Right atrium auricular region (tissue), 2 donors: ENCODE measurements at places on chromosomes 16 and 17. TPM values are rescaled to one million over a fixed set of nuclear protein-coding genes. Genes with fewer than 3 reads are reported as not detected.

GRCh38 chr17:31155208-31155810 lies 60.5 kb downstream of the NF1 start:
- no peak for DNase-seq

- no peak for DNase-seq
These were observed 3.7 kb downstream of the TIMP2 start for GRCh38 chr17:78921437-78921971.

DNA sequence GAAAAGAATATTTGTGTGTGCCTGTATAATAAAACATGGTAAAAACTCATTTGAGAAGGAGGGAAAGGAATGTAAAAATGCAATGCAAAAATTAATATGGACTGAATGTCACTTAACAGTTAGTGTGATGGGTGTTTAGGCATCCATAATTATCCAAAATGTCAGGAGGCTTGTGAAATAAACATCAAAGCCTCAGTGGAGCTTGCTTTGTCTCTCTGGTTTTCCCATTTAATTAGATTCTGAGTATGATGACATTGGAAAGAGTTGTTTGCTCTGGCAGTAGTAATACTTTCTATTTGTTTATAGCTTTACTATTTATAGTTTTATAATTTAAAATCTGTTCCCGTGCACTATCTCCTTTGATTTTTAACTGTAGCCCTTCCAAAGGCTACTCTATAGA lies 51.9 kb downstream of the CNTNAP4 start:
- no peak for DNase-seq

Gene AKAP10
- 14.4 TPM for total RNA-seq

DNA sequence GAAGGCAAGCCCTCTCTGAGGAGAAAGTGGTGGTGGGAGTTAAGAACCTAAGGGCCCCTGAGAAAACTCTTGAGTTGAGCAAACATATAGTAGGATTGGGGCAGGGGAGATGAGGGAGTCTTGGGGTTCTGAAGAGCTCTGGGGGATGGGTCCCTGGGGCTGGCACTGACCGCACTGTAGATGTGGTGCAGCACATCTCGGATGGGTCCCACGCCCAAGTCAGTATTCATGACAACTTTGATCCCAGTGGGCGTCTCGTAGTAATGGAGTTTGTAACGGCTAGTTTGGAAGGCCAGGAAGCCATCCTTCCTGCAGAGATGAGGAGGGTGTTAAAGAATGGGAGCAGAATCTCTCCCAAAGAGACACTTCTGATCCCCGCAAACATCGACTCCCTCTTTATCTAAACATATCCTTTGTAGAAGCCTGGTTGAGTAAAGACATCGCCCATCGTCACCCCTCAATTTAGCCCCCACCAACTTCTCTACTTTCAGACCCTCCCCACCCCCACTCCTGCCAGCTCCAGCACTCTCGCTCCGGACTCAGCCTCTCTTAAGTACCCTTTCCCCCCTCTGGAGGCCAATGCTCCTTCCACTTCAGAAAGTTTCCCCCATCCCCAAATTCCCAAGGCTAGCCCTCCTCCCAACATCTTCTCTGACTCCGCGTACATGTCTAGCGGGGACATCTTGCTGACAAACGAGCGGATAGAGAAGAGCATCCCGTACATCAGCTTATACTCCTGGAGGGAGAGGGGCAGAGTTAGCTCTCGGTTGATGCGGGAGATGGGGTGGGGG lies 710 bp downstream of the TRAPPC1 start:
- no peak for DNase-seq

- no peak for DNase-seq
These were observed 4.6 kb downstream of the PIEZO1 start for GRCh38 chr16:88780142-88781062.

Gene ZNF750
- total RNA-seq: not detected

DNA sequence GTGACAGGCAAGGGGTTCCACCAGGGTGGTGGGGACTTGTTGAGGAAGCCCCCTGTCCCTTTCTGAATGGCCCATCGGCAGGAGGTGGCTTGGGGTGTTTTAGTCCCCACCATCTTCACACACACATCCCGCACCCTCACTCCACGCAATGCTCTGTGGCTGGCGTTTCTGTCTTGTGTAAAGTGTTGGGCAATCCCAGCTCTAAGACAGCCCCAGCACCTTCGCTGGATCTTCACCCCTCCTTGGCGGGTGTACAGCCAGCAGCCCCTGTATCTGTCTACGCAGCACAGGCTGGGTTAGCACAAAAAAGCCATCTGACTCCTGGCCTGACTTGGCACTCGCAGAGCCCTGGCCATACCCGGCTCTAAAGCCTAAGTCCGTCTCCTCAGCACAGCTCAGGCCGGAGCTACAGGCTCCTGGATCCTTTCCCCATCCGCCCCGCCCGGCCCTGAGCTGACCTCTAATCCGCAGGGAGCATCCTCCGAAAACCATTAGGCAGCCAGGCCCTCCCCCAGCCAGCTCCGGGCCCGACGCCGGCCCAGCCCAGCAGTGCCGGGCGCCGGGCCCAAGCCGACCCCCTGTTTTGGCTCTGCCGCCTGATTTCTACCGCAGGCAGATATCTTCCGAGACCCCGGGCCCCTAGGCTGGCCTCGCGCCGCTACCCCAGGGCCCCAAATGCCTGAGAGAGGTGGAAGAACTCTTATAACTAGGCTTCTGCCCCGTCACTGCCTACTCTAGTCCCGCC lies 42.4 kb upstream of the TAC4 start:
- no peak for DNase-seq

- no peak for DNase-seq
These were observed 7.8 kb downstream of the SOX8 start for GRCh38 chr16:989354-989814.

GRCh38 chr16:62967163-62967562 lies 930.9 kb upstream of the CDH8 start:
- DNase-seq: no peak

Gene DPEP3
- not detected for total RNA-seq

- no peak for DNase-seq
These were observed 36.6 kb downstream of the UBE2G1 start for GRCh38 chr17:4329838-4330237.

DNA sequence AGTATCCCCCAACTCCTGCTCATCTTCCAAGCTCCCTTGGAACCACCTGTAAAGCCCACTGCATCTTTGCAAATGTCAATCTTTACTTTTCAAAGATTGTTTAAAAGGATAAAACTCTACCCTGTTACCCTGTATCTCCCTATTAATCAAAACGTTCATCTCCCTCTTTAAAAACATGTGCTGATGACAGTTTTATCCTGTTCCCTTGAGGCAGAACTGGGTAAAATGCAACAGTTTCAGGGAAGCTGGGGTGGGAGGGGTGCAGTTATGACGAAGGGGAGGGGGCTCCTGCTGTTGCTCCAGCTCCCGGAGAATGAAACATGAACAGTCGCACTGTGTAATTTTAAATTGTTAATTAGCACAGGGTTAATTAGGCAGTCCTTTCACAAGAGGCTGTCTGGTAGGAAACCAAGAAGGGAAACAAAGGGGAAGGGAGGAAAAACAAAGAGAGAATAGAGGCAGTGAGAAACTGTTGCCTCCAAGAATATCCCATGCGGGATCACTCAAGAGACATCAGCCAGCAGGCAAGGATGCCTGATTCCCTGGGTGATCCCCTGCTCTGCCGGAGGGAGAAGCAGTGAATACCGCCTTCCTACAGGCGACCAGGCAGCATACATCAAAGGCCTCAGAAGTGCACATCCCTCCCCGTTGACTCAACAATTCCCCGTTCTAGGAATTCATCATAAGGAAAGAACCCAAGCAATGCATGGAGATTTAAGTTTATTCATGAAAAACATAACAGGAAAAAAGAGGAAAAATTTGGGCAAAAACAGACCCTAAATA lies 84.2 kb downstream of the ZFHX3 start:
- no peak for DNase-seq

Gene RCVRN
- 0.37 TPM for total RNA-seq

DNA sequence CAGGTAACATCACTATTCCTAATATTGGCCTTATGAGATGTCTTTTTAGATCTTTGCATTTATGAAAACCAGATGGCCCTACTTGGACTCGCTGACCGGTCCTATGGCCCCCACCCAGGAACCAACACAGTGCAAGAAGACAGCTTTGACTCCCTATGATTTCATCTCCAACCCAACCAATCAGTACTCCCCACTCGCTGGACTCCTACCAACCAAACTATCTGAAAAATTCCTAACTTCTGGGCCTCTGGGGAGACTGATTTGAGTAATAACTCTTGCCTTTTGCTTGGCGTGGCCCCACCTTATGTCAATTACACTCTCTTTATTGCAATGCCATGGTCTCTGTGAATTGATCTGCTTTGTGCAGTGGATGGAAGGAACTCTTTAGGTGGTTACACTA lies 828.9 kb downstream of the CDH11 start:
- no peak for DNase-seq

Gene KPNB1
- total RNA-seq: 102 TPM

DNA sequence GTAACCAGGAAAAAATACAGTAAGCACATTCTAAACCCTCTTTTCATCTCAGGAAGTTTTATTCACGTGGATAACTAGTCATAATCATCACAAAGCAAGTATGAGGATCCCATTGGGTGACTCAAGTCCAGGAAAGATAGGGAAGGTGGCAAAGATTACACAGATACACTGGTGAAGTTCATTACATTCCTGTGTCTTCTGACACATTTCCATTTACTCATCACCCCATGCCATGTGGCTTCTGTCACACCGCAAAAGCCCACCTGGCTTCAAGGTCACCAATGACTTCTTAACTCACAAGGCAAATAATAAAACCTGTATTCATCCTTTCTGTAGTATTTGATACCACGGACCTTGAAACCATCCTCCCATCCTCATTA lies 17.0 kb downstream of the HS3ST3A1 start:
- DNase-seq: no peak

DNA sequence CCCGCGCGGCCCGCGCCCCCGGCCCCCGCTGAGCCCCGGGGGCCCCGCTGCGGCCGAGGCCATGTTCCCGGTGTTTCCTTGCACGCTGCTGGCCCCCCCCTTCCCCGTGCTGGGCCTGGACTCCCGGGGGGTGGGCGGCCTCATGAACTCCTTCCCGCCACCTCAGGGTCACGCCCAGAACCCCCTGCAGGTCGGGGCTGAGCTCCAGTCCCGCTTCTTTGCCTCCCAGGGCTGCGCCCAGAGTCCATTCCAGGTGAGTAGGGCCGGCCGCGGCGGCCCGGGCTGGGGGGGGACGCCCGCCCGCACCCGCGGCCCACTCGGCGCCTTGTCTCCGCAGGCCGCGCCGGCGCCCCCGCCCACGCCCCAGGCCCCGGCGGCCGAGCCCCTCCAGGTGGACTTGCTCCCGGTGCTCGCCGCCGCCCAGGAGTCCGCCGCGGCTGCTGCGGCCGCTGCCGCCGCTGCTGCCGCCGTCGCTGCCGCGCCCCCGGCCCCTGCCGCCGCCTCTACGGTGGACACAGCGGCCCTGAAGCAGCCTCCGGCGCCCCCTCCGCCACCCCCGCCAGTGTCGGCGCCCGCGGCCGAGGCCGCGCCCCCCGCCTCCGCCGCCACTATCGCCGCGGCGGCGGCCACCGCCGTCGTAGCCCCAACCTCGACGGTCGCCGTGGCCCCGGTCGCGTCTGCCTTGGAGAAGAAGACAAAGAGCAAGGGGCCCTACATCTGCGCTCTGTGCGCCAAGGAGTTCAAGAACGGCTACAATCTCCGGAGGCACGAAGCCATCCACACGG lies 504 bp downstream of the MAZ start:
- no peak for DNase-seq

Gene MYO15A
- total RNA-seq: 0.20 TPM

DNA sequence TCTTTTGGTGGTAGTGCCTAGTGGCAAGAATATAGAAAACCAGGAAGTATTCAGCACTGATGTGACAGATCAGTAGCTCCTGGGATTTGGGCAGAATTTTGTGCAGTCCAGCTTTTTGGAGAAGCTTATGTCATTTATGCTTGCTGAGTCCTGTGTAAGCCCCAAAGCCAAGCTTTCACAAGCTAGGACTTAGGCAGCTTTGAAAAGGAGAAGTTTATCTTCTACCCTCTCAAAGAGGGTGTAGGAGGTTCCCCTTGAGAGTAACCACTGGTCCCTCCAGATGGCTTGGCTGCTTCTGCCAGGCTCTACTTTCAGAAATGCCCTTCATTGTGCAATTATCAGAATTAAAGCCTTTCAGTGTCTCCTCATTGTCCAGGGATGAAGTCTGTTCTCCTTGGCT lies 78.8 kb downstream of the CES1 start:
- no peak for DNase-seq

DNA sequence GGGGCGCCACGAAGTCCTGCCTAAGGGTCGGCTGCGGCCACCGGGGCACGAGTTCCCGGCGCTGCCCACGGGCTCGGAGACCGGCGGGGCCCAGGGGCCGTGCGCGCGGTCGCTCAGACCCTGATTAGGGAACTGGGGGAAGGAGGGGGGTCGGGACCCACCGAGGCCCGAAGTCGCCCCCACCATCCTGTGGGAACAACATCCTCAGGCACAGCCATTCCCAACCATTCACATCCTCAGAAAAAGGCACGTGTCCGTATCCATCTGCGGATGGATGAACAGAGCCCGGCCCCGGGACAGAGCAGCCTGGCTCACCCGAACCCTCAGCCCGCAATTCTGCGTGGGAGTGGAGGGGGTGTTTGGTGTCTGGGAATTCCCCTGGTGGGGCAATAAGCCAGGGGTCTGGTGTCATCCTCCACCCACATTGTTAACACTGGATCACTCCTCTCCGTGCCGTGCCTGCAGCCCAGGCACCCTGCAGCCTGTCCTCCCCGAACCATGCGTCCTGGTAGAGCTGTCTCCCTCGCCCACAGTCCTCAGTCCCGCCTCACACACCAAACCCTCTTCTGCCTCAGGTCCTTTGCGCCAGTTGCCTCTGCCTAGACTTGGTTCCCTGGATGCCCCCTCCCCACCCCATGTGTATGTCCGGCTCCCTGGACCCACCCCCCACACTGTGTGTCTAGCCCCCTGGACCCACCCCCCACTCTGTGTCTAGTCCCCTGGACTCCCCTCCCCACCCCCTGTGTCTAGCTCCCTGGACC lies 789 bp upstream of the CCDC57 start:
- no peak for DNase-seq

DNA sequence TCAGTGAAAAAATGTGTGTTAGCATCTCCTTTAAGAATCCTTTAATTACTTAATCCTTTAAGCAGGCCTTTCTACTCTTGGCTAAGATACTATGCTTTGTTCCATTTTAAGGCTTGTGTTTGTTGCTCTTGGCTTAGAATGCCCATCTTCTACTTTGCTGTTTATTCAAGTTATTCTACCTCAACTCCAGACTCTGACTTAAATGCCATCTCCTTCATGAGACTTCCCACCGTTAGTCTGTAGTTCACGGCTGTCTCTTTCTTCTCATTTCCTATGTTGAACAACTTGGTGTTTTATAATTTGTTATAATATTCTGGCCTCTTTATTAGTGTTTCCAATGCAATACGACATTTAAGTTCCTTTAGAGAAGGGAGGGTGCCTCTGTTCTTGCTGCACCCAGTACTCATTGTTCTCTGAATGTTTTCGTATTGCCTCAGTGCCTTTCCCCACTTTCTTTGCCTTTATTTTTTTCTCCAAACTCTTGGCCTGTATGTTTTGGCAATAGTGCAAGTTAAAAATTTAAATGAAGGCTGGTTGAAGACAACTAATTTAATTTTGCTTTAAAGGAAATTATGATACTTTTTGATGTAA lies 6.1 kb upstream of the KRT10 start:
- no peak for DNase-seq

- no peak for DNase-seq
These were observed 13.3 kb upstream of the CRK start for GRCh38 chr17:1469231-1469852.

GRCh38 chr16:55010492-55011160 lies 80.0 kb downstream of the IRX5 start:
- no peak for DNase-seq
